Spleen (tissue), 13 donors: ENCODE measurements at places on chromosomes 4 and X. TPM values are rescaled to one million over a fixed set of nuclear protein-coding genes. Genes with fewer than 3 reads are reported as not detected.

PAGE5 gene
- not detected for total RNA-seq

CT47B1 gene
- total RNA-seq: not detected

GAGE13 gene
- not detected for total RNA-seq

SCARB2 gene
- total RNA-seq: 165 TPM

FAAH2 gene
- 1.8 TPM for total RNA-seq

TRPC5OS gene
- not detected for total RNA-seq
